Esophagus squamous epithelium (tissue), 5 donors: ENCODE measurements at places on chromosomes 1 and 21. TPM values are rescaled to one million over a fixed set of nuclear protein-coding genes. Genes with fewer than 3 reads are reported as not detected.

Gene HHAT
- 3.7 TPM for total RNA-seq

Gene SAMSN1
- total RNA-seq: 6.1 TPM

Gene RAB25
- 190 TPM for total RNA-seq

Gene PPIH
- 40.1 TPM for total RNA-seq

Gene MSH4
- not detected for total RNA-seq

Gene TSPEAR
- not detected for total RNA-seq

Gene TINAGL1
- 56.4 TPM for total RNA-seq

Gene HES5
- 0.35 TPM for total RNA-seq

Gene TLCD4
- total RNA-seq: 1.3 TPM

DNA sequence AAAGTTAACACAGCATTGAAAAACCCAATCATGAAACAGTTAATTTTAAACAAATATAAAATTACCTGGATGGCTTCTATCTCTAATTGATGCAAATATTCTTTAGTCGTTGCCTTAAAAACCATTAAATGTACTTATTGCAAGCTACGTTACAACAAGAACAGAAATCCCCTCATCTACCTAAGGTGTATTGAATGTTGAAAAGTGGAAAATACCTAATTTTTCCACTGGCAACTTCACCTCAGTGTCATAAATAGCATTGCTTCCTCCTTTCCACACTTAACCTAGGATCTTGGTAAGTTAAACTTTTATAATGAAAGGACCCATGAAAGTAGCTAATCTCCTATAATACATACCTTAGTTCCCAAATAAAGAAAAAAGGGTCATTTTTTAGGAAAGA is 5.4 kb downstream of the GADD45A start:
- H3K36me3 ChIP-seq: peaks cover 9% of the 10 kb centered on the region
- no peak for DNase-seq
- no peaks in the 10 kb centered on the region for H3K27me3 ChIP-seq
- peaks cover 22% of the 10 kb centered on the region for H3K4me1 ChIP-seq
- no peak overlapping the region for H3K4me3 ChIP-seq

GRCh38 chr1:221263831-221264767 is 384.9 kb downstream of the HLX start:
- H3K4me1 ChIP-seq: no peaks in the 10 kb centered on the region
- H3K27me3 ChIP-seq: no peaks in the 10 kb centered on the region
- peak; percentile 3 for DNase-seq
- no peaks in the 10 kb centered on the region for H3K36me3 ChIP-seq
- peak overlapping the region; percentile 71 for H3K27ac ChIP-seq

DNA sequence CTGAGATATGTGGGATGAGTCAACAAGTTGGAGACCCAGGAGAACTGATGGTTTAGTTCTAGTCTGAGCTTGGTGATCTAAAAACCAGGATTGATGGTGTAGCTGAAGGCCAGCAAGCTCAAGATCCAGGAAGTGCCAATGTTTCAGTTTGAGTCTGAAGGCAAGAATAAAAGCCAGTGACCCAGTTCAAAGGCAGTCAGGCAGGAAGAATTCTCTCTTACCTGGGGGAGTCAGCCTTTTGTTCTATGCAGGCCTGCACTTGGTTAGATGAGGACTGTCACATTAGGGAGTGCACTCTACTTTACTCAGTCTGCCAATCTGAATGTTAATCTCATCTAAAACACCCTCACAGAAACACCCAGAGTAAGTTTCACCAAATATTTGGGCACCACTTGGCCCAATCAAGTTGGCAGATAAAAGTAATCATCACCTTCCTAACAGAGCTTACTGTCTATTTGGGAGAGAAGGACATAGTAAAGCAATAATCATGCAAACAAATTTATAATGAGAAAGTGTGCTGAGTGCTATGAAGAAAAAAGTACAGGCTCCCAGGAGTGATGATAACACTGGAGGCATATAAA is 63.4 kb downstream of the TSEN15 start:
- H3K4me3 ChIP-seq: no peak overlapping the region
- H3K27ac ChIP-seq: no peak overlapping the region
- no peaks in the 10 kb centered on the region for H3K4me1 ChIP-seq
- H3K27me3 ChIP-seq: no peaks in the 10 kb centered on the region
- H3K36me3 ChIP-seq: no peaks in the 10 kb centered on the region

DNA sequence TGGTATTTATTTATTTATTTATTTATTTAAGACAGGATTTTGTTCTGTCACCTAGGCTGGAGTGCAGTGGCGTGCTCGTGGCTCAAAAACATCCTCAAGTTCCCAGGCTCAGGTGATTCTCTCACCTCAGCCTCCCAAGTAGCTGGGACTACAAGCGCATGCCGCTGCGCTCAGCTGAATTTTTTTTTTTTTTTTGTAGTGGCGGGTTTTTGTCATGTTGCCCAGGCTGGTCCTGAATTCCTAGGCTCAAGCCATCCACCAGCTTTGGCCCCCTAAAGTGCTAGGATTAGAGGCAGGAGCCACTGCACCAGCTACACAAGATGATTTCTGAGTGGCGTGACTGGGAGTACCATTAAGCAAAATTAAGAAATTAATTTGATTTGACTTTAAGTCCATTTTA is 31.7 kb downstream of the CNST start:
- no peak for DNase-seq
- H3K4me3 ChIP-seq: no peak overlapping the region
- H3K4me1 ChIP-seq: peaks cover 80% of the 10 kb centered on the region
- no peaks in the 10 kb centered on the region for H3K36me3 ChIP-seq
- H3K27ac ChIP-seq: peak overlapping the region; percentile 71

DNA sequence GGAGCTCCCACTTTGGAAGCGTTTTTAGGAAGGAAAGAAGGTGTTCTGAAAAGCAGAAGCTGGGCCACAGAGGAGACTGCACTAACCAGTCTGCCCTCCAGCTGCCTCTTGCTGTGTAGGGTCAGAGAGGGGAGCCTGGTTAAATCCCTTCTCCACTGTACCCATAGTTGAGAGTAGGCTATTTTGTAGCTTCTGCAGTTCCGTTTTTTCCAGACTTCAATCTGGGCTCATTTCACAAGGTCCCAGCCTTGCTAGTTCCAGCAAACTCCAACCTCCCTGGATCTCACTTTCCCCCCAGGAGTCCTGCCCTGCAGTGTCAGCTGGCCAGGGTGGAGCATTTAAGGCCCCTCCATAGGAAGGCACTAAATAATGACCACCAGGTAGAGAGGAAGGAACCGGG is 11.0 kb downstream of the TNN start:
- no peak for DNase-seq
- H3K4me1 ChIP-seq: no peaks in the 10 kb centered on the region
- no peak overlapping the region for H3K4me3 ChIP-seq
- H3K27ac ChIP-seq: no peak overlapping the region

DNA sequence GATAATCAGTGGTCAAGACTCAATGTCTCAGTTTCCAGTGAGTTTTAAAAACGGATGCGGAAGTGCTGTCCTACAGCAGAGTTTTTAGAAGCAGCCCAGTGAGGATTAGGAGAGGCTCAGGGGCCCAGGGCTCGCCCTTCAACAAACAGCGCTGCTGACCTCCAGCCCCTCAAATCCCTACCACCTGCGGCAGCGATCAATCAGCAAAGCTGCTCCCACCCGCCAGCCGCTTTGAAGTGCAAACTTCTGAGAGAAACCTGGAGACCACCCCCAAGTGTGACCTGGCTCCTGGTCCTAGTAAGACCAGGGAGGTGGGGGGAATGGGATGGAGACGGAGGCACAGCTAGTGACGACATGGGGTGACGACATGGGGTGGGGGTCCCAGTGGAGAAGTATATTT is 14.4 kb downstream of the ZBTB17 start:
- H3K27me3 ChIP-seq: no peaks in the 10 kb centered on the region
- no peak overlapping the region for H3K4me3 ChIP-seq
- H3K4me1 ChIP-seq: peaks cover 23% of the 10 kb centered on the region
- DNase-seq: no peak

DNA sequence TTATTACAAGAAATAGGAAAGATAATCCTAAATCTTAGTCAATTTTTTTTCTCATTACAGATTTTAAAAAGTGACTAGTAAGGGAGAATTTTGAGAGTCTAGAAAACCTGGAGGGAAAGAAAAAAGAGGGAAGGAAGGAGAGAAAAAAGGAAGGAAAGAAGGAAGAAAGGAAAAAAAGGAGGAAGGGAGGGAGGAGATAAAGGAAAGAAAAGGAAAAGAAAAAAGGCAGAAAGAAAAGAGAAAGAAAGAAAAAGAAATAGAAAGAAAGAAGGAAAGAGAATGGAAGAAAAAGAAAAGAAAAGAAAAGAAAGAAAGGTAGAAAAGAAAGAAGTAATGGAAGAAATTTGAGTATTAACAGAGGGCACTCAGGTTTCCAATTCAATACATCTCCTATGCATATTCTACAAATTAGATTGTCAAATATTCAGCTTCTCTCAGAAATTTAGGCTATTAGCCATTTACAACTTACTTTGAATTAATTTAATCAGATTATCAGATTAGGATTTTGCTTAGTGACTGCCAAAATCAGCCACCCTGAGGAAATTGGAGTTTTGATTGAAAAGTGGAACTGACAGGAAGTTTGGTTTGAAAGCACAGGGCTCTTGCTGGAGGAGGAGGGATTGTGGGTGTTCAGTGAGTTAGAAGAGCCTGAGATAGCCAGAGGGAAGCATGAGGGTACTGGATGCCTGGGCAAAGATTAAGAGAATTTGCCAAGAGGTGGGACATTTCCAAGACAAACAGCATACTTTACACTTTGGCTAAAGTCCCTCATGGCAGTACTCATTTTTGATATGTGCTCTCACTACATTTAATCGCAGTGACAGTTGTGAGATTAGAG is 677.8 kb downstream of the USP25 start:
- H3K36me3 ChIP-seq: no peaks in the 10 kb centered on the region
- no peaks in the 10 kb centered on the region for H3K27me3 ChIP-seq
- H3K27ac ChIP-seq: no peak overlapping the region
- H3K4me3 ChIP-seq: no peak overlapping the region
- no peak for DNase-seq
- H3K4me1 ChIP-seq: no peaks in the 10 kb centered on the region

- DNase-seq: no peak
- H3K4me3 ChIP-seq: no peak overlapping the region
- no peaks in the 10 kb centered on the region for H3K27me3 ChIP-seq
- H3K36me3 ChIP-seq: no peaks in the 10 kb centered on the region
- no peaks in the 10 kb centered on the region for H3K4me1 ChIP-seq
- H3K27ac ChIP-seq: no peak overlapping the region
Observed at GRCh38 chr1:30473922-30474817, 249.2 kb downstream of the MATN1 start.

GRCh38 chr1:228009828-228010775 is 3.3 kb downstream of the WNT3A start:
- DNase-seq: no peak
- H3K4me3 ChIP-seq: no peak overlapping the region
- H3K36me3 ChIP-seq: no peaks in the 10 kb centered on the region
- peaks cover 20% of the 10 kb centered on the region for H3K4me1 ChIP-seq
- H3K27ac ChIP-seq: no peak overlapping the region

- no peaks in the 10 kb centered on the region for H3K27me3 ChIP-seq
- no peak overlapping the region for H3K27ac ChIP-seq
- no peaks in the 10 kb centered on the region for H3K4me1 ChIP-seq
- H3K4me3 ChIP-seq: no peak overlapping the region
- DNase-seq: no peak
- H3K36me3 ChIP-seq: no peaks in the 10 kb centered on the region
Observed at GRCh38 chr1:54705153-54705552, 10.5 kb upstream of the TTC4 start.

- DNase-seq: no peak
- no peaks in the 10 kb centered on the region for H3K27me3 ChIP-seq
- H3K27ac ChIP-seq: peak overlapping the region; percentile 54
- no peak overlapping the region for H3K4me3 ChIP-seq
- no peaks in the 10 kb centered on the region for H3K4me1 ChIP-seq
Observed at GRCh38 chr1:79726321-79726720, 719.8 kb upstream of the ADGRL4 start.

- no peaks in the 10 kb centered on the region for H3K27me3 ChIP-seq
- no peaks in the 10 kb centered on the region for H3K36me3 ChIP-seq
- DNase-seq: no peak
Observed at GRCh38 chr1:228313536-228314277, 92.9 kb downstream of the TRIM11 start.

- H3K27ac ChIP-seq: no peak overlapping the region
- DNase-seq: no peak
- no peaks in the 10 kb centered on the region for H3K36me3 ChIP-seq
- H3K4me3 ChIP-seq: no peak overlapping the region
Observed at GRCh38 chr1:204867203-204867602, 3.5 kb upstream of the NFASC start.

- no peak overlapping the region for H3K4me3 ChIP-seq
- no peak overlapping the region for H3K27ac ChIP-seq
- no peaks in the 10 kb centered on the region for H3K36me3 ChIP-seq
- H3K27me3 ChIP-seq: no peaks in the 10 kb centered on the region
- DNase-seq: no peak
Observed at GRCh38 chr1:7251454-7251800, 466.2 kb downstream of the CAMTA1 start.

GRCh38 chr1:40425198-40425597 is 25.1 kb upstream of the ZFP69B start:
- no peak for DNase-seq
- no peak overlapping the region for H3K27ac ChIP-seq
- H3K4me1 ChIP-seq: peaks cover 7% of the 10 kb centered on the region
- H3K27me3 ChIP-seq: no peaks in the 10 kb centered on the region

DNA sequence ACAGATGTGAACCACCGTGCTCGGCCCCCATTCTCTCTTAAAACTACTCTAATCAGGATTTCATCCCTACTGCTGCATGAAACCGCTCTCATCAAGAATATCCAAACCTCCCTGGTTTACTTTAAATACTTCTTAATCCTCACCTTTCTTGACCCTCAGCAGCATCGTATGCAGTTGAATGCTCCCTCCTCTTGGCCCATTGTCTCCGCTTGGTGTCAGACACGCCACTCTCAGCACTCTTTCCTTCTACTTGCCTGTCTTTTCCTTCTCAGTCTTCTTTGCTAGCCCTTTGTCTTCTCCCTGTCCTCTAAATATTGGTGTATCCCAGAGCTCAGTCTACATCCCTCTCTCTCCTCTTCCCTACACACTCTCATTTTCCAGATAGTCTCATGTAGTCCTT is 314.9 kb downstream of the MRPL39 start:
- H3K4me3 ChIP-seq: no peak overlapping the region
- H3K27me3 ChIP-seq: no peaks in the 10 kb centered on the region
- H3K27ac ChIP-seq: no peak overlapping the region

- H3K4me3 ChIP-seq: no peak overlapping the region
- no peak overlapping the region for H3K27ac ChIP-seq
Observed at GRCh38 chr1:174167265-174167803, 8.0 kb downstream of the RABGAP1L start.

GRCh38 chr1:66690666-66691381 is 61.4 kb upstream of the DYNLT5 start:
- no peaks in the 10 kb centered on the region for H3K27me3 ChIP-seq
- no peak for DNase-seq
- H3K4me1 ChIP-seq: no peaks in the 10 kb centered on the region
- H3K27ac ChIP-seq: no peak overlapping the region
- H3K4me3 ChIP-seq: no peak overlapping the region

- H3K4me1 ChIP-seq: peaks cover 8% of the 10 kb centered on the region
- H3K27ac ChIP-seq: peak overlapping the region; percentile 92
- DNase-seq: no peak
Observed at GRCh38 chr1:235160383-235160956, 580 bp downstream of the RBM34 start.
